ENCODE measurements at places on chromosomes 4 and X.
A peak's percentile ranks its signal among the peaks of the same experiment; 100 is the strongest.

GRCh38 chrX:139203651-139204570, 326.6 kb upstream of the F9 start:
- DNase-seq, result no peak

DNA sequence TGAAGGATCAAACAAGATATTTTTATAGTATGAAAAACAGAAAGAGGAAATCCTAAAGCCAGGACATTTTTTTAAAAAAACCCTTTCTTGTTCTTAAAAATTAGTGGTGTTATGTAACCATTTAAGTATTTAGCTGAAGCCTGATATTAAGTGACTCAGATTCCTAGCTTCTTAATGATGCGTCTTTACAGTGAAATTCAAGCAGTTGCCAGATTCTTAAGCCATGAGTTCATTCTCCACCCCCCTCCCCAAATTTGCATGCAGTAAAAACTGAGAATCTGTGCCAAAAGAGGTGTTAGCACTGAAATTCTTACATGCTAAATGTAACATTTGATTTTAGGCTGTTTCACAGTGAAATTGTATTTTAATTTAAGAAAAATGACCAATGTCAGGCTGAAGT, 180.8 kb downstream of the RAPGEF2 start:
- DNase-seq, result no peak

GRCh38 chr4:107824350-107825071, at the start of gene SGMS2:
Gene SGMS2 (plus strand): TSS chr4:107824932. CDS start chr4:107895554, 70,622 bp downstream.
- peak; percentile 86 for DNase-seq

DNA sequence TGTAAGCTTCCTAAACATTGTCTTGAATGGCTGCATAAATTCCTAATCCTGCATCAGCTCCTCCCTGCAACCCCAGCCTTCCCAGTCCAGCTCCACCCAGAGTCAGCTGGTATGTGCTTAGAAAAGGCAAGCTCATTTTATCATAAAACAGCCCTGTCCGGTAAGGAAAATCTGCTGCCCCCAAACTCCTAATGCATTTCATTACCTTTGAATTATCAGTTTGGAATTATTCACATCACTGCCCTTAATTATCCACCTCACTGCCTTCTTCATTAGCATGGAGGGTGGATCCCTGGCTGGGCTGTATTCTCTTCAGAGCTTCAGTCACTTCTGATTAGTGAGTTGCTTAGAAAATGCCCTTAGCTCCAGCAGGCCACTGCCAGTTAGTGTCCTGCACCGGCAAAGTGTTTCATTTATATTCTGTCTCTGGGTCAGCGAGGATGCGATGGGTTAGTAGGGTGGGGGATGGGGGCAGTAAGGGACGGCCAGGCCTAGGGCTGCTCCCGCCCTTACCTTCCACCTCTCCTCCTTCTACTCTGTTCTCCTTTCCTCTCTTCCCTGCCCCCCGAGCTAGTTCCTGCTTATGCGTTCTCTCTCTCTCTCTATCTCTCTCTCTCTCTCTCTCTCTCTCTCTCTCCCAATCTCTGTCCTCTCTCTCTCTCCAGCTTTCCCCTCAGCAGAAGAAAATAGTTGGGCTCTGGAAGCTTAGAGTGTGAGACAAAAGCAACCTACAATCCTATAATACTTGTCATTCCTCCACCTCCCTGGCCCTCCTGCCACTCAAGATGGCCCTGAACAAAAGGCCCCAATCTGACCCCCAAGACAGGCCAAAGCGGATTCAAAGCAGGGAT, 174.8 kb upstream of the KLF3 start:
- DNase-seq, result no peak

- DNase-seq, result no peak
Observed at GRCh38 chr4:175456131-175456530, 355.9 kb downstream of the GPM6A start.

DNA sequence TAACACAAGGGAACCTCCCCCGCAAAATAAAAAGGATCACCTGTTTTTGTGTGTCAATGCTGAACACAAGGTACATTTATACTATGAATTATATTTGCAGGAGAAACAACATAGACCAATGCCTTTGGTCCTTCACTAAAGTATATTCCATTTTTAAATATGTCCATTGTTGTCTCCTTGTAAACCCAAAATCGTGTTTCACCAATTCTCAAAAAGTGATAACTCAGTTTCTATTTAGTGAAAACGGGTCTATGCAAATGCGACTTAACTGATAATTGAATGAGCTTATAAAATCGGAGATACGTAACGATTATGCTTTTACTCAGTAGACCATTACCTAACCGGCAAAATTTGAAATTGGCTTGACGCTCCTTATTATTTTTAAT, 2.1 kb downstream of the BRWD3 start:
- DNase-seq, result no peak

DNA sequence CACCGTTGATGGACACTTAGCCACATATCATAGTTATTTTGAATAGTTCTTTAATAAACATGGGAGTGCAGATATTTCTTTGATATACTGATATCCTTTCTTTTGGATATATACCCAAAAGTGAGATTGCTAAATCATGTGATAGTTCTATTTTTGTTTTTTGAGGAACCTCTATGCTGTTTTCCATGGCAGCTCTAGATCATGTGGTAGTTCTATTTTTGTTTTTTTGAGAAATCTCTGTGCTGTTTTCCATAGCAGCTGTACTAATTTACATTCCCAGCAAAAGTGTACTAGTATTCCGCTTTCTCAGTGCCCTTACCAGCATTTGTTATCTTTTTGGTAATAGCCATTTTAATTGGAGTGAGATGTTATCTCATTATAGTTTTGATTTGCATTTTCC, 3.6 kb downstream of the SH3BGRL start:
- no peak for DNase-seq

DNA sequence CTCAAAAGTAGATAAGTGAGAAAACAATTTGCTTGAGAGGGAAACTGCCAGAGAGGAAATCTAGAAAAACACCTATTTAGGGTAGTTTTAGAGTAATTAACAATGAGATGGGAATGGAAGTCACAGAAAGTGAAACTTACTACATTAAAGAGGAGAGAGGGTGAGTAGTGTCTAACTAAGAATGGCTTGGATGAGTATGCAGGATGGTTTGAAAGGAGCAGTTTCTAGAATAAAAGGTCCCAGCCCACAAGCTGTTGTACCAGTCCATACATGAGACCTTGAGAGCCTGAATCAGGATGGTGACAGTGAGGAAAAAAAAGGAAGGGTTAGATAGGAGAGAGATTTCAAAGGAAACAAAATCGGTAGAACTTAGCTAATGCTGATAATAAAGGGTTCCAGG, 1.3 kb downstream of the GAR1 start:
- DNase-seq, result no peak

DNA sequence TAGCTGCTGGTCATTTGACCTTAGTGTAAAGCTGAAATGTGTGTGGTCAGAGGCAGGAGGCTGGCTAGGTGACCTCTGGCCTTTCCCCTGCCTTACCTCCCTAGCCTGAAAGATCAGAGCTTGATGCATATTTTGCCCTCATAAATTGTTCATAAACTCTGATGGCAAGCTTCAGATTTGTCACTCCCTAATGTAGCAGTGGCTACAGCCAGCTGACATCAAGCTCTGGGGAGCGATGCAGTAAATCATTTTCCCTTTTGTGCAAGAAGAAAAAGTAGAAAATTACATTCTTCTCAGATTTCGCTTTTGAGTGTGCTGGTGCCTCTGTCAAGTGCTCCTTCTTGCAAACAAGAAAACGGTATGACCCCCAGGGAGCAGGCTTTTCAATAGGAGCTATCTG, 87.7 kb upstream of the MAGEA4 start:
- DNase-seq, result no peak

DNA sequence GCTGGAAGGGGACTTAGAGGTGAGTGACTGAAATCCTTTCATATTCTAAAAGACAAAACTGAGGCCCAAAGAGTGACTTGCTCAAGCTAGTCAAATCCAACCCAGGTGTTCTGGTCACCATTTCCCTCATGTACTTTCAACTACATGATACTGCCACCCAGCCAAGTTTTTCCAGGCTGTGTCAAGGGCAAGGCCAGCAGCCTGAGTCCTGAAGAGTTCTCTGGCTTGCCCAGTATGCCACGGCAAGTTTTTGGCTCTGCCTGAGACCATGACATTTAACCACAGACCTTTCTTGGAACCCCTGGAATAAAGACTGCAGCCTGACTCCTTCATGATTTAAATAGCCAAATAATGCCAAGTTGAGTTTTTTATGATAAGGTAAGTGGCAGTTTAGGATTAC, 10.7 kb upstream of the TMEM164 start:
- no peak for DNase-seq

GRCh38 chr4:174859904-174860303, 30.9 kb upstream of the GLRA3 start:
- DNase-seq, result no peak

GRCh38 chrX:10106806-10107205, 50.0 kb upstream of the CLCN4 start:
- no peak for DNase-seq

DNA sequence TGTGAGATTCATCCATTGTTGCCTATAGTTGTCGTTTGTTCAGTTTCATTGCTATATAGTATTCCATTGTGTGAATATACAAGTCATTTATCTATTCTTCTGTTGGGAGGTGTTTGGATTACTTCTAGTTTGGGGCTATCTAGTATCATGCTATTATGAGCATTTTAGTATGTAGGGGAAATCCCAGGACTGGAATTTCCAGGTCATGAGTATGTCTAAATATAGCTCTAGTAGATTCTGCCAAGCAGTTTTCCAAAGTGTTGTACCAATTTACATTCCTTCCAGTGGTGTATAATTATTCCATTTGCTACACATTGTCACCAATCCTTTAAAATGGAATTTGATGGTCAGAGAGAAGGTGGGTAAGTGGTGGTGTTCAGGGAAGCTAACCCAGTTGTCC, 30.1 kb downstream of the EGFL6 start:
- DNase-seq, result no peak

DNA sequence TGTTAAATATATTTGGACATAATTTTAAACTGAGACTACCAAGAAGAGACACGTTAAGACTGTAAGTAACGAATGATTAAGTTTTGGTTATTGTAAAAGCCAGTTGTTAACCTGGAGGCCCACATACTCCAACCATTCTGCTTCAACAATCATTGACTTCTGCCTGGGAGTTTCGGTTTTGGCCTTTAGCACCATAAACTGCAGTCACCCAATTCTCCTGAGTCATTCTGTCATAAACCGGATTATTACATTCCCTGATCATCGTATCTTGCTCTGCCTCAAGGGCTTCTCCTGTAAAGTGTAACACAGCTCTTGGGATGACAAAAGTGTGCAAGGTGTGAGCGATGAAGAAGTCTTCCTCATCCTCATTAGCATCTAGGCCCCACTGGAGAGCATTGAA, 46.9 kb upstream of the PABPC1L2A start:
- no peak for DNase-seq

- DNase-seq, result no peak
Observed at GRCh38 chr4:126495163-126495752, 1137.5 kb upstream of the INTU start.

DNA sequence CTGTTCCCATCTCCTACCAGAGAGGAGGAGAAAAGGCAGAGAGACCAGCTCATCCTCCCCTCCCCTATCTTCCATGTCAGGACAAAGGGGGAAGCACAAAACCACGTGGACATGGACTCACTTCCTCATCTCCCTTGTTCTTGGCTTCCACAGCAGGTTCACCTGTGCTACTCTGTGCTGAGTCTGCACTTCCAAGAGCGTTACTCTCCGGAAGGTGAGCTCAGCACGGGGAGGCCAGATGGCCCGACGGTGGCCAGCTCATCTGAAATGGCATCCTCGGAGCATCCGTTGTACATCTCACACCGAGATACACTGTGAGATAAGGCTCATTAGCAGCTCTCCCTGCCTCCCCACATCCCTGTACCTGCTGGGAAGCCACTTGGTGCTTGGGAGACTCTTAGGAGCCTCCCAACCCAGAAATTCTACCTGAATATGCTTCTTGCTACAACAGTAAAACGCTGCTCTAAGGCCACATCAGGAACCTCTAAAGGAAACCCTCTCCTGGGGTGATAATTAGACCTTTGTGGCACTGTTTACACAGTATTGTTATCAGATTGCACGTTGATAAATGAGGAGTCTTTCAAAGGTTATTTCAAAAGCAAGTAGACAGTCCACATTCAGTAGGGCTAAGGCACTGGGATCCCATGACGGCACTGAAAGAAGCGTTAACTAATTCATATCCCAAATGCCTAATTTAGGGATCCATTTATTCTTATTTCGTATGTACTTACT, 19.4 kb downstream of the LGI2 start:
- DNase-seq, result no peak

GRCh38 chr4:186701273-186701672, 22.4 kb downstream of the FAT1 start:
- peak; percentile 38 for DNase-seq

GRCh38 chr4:855880-856224, 29.9 kb upstream of the CPLX1 start:
- DNase-seq, result no peak

DNA sequence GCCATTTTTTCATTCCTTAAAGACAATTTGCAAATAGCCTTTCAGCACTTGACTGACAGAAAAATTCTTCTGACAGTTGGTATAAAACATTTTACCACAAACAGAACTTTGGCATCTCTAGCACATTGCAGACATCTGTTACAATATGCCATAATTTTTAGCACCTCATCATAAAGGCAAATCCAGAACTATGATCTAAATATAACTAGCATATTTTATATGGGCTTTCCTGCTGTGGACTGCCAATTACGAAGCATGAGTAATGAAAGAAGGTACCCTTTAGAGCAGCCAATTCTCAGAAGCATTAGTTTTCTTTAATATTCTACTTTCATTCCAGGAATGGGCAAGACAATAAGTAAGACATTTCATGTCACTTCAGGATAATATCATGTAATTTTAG, 647.4 kb upstream of the GALNT7 start:
- DNase-seq, result no peak

- no peak for DNase-seq
Observed at GRCh38 chr4:136319789-136320464, 1212.4 kb downstream of the PCDH18 start.

DNA sequence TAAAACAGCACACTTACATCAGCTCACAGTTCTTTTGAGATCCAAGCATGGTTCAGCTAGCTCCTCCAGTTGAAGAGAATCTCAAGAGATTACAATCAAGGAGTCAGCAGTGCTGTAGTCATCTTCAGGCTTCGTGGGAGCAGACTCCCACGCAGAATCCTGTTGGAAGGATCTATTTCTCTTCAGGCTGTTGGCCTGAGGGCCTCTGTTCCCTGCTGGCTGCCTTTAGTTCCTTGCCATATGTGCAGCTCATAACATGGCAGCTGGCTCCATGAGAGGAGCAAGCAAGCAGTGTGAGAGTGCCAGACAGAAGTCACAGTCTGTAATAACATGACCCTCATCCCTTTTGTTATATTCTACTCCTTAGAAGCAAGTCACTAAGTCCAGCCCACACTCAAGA, 168.6 kb downstream of the COX18 start:
- peak; percentile 20 for DNase-seq

GRCh38 chr4:8765631-8766590, 105.7 kb downstream of the HMX1 start:
- peak; percentile 8 for DNase-seq

Measured in left ventricle myocardium inferior (tissue), 1 donor.